ENCODE measurements at places on chromosomes 5 and 9. TPM values are rescaled to one million over a fixed set of nuclear protein-coding genes. Genes with fewer than 3 reads are reported as not detected.

DNA sequence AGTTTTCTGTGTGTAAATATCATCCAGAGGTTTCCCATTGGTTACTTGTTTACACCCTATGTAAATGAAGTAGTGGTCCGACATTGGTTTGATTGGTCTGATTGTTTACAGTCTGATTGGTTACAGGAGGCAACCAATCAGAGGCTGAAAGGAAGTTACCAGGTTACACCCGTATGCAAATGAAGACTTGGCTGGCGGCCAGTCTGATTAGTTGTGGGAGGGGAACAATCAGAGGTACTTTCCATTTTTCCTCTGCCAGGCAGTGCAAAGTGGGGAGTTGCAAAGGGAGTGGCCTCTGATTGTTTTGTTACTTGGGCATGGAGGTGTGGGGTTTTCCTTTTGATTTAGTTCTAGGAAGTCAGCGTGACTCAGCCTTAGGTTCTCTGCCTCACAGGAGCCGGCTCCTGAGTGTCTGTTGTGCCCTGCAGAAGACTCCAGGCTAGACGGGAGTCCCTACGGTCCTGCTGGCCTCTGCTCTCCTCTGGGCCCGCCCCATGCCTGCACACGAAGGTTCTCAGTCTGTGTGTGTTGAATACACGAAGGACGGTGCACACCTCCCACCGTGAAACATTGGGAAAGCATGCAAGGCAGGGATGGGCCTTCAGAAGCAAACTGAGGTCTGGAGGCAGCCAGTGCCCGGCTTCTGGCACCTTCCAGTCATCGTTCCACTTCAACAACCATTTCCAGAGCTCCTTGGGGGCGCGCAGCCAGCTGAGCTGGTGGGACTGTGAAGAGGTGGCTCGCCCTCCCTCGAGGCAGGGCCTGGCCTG is 42.9 kb downstream of the OLFM1 start:
- H3K36me3 ChIP-seq = no peaks in the 10 kb centered on the region
- H3K4me1 ChIP-seq = peaks cover 18% of the 10 kb centered on the region
- peaks cover 17% of the 10 kb centered on the region for H3K27me3 ChIP-seq
- DNase-seq = no peak
- H3K27ac ChIP-seq = no peak overlapping the region

GRCh38 chr9:132447346-132447745 is 37.3 kb downstream of the CFAP77 start:
- peak; percentile 78 for DNase-seq
- H3K27me3 ChIP-seq = peaks cover 10% of the 10 kb centered on the region
- H3K27ac ChIP-seq = no peak overlapping the region
- peaks cover 4% of the 10 kb centered on the region for H3K4me1 ChIP-seq
- no peaks in the 10 kb centered on the region for H3K36me3 ChIP-seq

- H3K4me3 ChIP-seq = no peak overlapping the region
- H3K27ac ChIP-seq = no peak overlapping the region
- DNase-seq = no peak
- no peaks in the 10 kb centered on the region for H3K36me3 ChIP-seq
Measured at GRCh38 chr5:169098331-169099121, 202.4 kb downstream of the SLIT3 start.

GRCh38 chr5:94072116-94072515 is 330.7 kb upstream of the POU5F2 start:
- no peaks in the 10 kb centered on the region for H3K4me1 ChIP-seq
- no peaks in the 10 kb centered on the region for H3K36me3 ChIP-seq
- no peak for DNase-seq
- H3K27me3 ChIP-seq = no peaks in the 10 kb centered on the region
- H3K27ac ChIP-seq = no peak overlapping the region

Gene MAMDC2
- 28.7 TPM for total RNA-seq

Gene CCDC171
- 6.1 TPM for total RNA-seq

Gene MEIKIN
- total RNA-seq = not detected

- no peak overlapping the region for H3K4me3 ChIP-seq
- no peak for DNase-seq
- H3K36me3 ChIP-seq = no peaks in the 10 kb centered on the region
- H3K27ac ChIP-seq = no peak overlapping the region
- H3K27me3 ChIP-seq = no peaks in the 10 kb centered on the region
Measured at GRCh38 chr5:96913233-96913632, 22.6 kb upstream of the LNPEP start.

DNA sequence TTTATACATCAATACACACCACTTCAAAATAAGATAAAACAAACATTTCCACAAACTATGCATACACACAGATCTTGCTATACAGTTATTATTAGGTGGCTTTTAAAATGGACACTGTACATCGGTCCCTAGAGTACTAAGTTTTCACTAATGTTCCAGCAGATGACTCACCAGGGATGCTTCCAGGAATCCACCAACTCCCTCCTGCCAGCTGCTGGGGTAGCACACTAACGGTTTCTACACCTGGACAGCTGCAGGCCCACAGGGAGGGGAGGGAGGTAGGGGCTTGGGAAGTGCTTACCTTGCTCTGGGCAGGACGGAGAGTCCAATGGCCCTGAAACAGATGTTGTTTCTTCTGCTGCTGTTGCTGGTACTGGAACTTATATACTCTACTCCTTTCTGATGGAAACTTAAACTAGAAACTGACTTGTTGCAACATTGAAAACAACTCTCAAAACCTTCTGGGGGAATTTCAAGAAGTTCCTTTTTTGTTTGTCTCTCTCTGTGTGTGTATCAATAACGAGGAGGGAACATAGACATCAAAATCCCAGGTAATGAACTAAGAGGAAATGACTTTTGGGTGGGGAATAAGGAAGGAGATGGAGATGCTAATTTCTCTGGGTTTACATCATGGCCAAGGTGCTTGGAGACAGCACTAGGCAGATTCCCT is at the start of gene IL12B:
Gene IL12B (minus strand): TSS at position 357 of the 670 bp plus-strand sequence. CDS start 3,705 bp downstream, outside the sequence.
- peak within 1 kb of the TSS; percentile 73 for H3K4me3 ChIP-seq
- H3K27ac ChIP-seq = no peak within 1 kb of the TSS
- peaks cover 7% of the 10 kb centered on the region for H3K4me1 ChIP-seq
- no peaks in the 10 kb centered on the region for H3K36me3 ChIP-seq
- H3K27me3 ChIP-seq = peaks cover 27% of the 10 kb centered on the region

- H3K36me3 ChIP-seq = no peaks in the 10 kb centered on the region
- peak overlapping the region; percentile 94 for H3K4me3 ChIP-seq
- H3K27me3 ChIP-seq = no peaks in the 10 kb centered on the region
- DNase-seq = peak; percentile 86
- H3K27ac ChIP-seq = peak overlapping the region; percentile 76
- peaks cover 28% of the 10 kb centered on the region for H3K4me1 ChIP-seq
Measured at GRCh38 chr9:128552744-128553440, 505 bp downstream of the SPTAN1 start.

Gene DIRAS2
- total RNA-seq = not detected

- no peak overlapping the region for H3K27ac ChIP-seq
- H3K36me3 ChIP-seq = no peaks in the 10 kb centered on the region
- no peak overlapping the region for H3K4me3 ChIP-seq
- no peak for DNase-seq
- no peaks in the 10 kb centered on the region for H3K4me1 ChIP-seq
Measured at GRCh38 chr5:148491793-148492184, 108.0 kb downstream of the FBXO38 start.
